Activated T-helper 1 cell treated with anti-CD3 and anti-CD28 coated beads, Interleukin-12 subunit alpha, Interleukin-12 subunit beta, Interleukin-2, Interleukin-4 antibody, amounts not matched to agents 30 ng/mL and 10 ng/mL and 1 ng/mL, durations not matched to agents 14 hours and 24 hours and 36 hours (primary cell): ENCODE measurements at places on chromosomes 11 and 22. TPM values are rescaled to one million over a fixed set of nuclear protein-coding genes. Genes with fewer than 3 reads are reported as not detected.

DNA sequence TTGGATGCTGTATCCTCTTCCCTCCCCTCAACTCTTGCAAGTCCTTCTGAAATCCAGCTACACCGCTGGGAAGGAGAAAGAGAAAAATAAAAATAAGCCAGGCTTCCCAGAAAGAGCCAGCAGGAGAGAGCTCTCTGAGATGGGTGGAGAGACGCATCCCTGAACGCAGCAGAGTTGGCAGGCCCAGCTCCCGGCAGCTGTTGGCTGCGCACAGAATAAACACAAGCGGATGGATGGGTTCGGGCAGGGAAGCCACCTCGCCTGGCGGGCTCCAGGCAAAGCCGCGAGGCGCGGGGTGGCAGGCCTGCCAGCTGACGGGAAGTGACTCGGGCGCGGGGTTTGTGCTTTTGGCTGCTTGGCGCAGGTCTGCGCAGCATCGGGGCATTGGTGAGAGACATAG lies 537.7 kb downstream of the MIAT start:
- no peaks in the 10 kb centered on the region for H3K27me3 ChIP-seq
- H3K36me3 ChIP-seq, result no peaks in the 10 kb centered on the region
- no peak overlapping the region for H3K27ac ChIP-seq
- H3K4me3 ChIP-seq, result no peak overlapping the region

DNA sequence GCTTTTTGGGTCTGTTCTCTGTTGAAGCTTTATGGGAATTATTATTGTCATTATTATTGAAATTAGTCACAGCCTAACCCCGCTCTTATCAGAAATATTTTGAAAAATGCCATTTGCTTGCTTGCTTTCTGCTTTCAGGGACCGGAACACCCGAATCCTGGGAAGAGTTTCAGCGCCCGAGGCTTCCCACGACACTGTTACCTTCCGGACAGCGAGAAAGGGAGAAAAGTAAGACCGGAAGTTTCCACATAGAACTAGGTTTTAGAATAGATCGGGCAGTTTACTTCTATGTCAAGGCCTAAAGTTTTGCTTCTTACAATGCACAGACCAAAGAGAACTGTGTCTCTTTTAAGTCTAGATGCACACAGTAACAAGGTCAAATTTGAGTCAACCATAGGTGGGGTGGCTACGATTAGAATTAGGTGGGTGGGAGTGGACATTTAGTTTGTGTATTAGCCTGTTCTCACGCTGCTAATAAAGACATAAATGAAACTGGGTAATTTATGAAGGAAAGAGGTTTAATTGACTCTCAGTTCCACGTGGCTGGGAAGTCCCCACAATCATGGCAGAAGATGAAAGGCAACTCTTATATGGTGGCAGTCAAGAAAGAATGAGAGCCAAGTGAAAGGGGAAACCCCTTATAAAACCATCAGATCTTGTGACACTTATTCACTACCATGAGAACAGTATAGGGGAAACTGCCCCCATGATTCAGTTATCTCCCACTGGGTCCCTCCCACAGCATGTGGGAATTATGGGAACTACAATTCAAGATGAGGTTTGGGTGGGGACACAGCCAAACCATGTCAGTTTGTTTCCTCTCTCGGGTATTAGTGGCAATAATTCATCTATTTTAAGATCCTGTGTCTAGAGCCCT lies 12.9 kb downstream of the MPEG1 start:
- H3K36me3 ChIP-seq, result peaks cover 4% of the 10 kb centered on the region
- H3K4me1 ChIP-seq, result peaks cover 11% of the 10 kb centered on the region
- H3K27me3 ChIP-seq, result peaks cover 12% of the 10 kb centered on the region
- no peak overlapping the region for H3K4me3 ChIP-seq

Gene CATSPER1
- 0.18 and 0.76 TPM in 2 replicates for total RNA-seq

Gene DBX1
- total RNA-seq, result not detected in 2 replicates

Gene OSBP2
- 1.6 and 1.9 TPM in 2 replicates for total RNA-seq

Gene KCNE3
- not detected in 2 replicates for total RNA-seq
